ENCODE measurements at places on chromosomes 12 and 14.

GRCh38 chr14:91947475-91948184 is at the start of gene FBLN5:
TSS of gene FBLN5 (minus strand) at chr14:91947694. CDS start at chr14:91947229, 465 bp downstream.
- no peak for DNase-seq

DNA sequence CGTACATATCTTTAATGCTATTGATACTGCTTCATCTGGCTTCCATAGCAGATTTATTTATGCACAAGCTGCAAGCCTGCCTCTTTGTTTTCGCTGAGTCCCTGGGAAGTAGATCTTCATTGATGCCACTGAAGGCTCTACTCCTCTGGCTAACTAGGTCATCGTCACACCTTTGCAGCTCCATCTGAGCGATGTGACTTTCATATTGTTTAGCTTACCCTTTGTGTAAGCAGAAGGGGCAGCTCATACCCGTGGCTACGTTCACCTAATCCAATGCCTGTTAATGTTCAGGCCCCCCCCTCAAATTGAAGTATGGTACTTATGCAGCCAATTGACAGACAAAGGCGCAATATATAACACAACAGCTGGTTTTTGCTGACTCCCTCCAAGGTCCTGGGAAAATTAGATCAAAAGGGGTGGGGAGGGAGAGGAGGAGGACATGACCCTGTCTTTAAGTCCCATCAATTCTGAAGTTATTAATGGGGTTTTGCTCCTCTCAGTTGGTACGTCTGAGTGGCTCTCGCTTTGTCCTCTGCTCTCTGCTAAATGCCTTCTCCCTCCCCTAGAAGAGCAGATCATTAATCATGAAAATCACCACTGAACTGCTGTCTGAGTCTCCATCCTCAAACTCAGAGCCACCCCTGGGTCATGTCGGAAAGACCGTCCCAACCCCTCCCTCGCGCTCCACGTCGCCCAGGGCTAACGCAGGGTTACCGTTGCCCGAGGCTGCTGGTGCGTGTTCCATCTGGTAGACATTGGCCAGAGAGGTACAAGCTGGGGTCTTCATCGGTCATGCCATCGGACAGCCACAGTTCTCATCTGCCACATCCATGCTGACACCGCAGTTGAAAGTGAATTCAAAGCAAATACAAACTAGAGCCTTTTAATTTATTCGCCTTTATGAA is 128.8 kb downstream of the ADGRD1 start:
- no peak for DNase-seq

GRCh38 chr14:68688872-68689371 is 103.9 kb downstream of the ZFP36L1 start:
- DNase-seq: no peak

GRCh38 chr14:98957211-98958047 is 314.6 kb downstream of the BCL11B start:
- DNase-seq: no peak

GRCh38 chr12:9751204-9752144 is 9.2 kb downstream of the CD69 start:
- no peak for DNase-seq

GRCh38 chr14:78302841-78303240 is 132.7 kb downstream of the NRXN3 start:
- no peak for DNase-seq

DNA sequence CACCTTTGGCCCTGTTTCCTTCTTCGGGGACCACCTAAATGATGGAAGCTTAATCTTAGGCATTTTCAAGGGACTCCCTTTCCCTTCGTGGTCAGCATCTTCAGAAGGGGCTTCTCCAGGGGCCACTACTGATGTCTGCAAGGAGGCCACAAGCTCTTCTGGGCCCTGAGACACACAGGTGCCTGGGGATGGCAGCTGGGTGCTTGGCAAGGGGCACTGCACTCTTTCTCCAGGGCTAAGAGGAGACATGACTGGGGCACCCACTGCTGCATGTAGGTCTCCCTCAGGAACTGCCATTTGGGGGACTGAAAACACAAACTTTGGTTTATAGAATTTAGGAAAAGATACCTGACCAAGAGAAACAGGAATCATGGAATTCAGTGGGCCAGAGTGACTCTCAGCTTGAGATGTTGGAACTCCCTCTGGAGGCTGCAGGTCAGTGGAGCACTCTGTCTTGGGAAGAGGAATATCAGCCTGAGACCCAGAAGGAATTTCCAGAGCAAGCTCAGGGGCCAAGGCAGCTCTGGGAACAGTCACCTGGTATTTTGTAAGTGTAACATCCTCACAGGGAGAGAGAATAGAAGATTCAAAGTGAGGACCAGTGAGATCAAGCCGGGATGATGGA is 16.0 kb downstream of the PLD4 start:
- no peak for DNase-seq

- DNase-seq: no peak
Observed at GRCh38 chr12:104909761-104910160, 48.3 kb downstream of the SLC41A2 start.

DNA sequence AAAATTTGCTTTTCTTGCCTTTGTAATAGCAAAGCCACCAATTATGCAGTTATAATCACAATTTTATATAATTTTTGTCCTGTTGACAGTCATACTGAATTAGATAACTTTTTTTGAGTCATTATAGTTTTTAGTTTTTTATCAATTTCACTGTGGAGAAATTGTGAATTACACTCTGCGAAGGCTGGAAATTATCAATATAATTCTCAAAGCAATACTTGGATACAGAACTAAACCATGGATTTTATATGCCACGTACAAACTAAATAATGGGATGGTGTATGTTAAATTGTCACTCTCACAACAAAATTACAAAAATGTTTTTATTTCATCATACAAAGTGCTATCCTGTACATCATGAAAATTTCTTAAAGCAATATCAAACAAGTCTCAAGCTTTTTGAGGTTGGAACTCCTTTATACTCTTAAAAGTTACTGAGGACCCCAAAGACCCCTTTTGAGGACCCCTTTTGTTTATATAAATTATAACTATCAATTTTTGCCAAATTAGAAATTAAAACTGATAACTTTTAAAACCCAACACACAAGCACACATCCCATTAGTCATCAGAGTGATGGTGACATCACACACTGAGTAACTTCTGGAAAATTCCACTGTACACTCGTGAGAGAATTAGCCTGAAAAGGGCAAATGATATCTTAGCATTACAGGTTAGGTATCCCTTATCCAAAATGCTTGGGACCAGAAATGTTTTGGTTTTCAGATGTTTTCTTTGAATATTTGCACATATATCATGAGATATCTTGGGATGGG is 19.8 kb upstream of the AQP2 start:
- no peak for DNase-seq

DNA sequence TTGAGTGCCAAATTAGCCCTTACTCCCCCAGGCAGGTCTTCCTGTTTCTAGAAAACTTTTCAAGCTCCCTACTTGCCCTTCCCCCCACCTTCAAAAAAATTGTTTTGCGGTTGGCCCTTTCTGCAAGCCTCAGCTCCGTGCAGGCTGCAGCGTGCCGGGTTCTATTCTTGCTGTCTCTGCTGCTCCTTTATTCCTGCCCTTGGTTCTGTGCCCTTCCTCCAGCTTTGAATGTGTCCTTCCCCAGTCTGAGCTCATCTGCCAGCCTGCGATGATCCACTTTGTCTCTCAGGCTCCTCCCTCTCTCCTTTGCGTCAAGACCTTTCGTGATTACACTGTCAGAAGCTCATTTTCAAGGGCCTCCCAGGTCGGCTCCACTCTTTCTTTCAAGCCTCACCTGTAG is 98.6 kb downstream of the IRF2BPL start:
- DNase-seq: no peak

- DNase-seq: no peak
Observed at GRCh38 chr12:121793440-121793837, at the start of gene RHOF. TSS of gene RHOF (minus strand) at chr12:121793688. CDS start at chr12:121793633, 55 bp downstream.

DNA sequence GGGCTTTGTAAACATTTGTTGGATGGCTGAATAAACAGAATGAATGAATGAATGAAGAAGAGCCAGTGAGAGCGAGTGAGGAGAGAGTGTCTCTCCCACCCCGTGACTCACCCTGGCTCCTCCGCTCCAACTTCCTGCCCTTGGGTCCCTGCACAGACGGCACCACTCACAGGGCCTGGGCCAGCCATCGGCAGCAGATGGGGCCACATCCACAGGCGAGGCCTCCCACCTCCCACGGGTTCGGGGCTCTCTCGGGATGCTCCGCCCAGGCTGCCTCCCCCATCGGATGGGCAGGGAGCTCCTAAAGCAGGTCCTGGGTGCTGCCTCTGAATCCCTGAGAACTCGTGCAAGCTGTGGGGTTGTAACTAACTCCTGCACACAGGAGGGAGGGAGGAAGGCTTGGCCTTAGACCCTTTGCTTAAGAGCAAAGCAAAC is 41.3 kb downstream of the CCNK start:
- no peak for DNase-seq

DNA sequence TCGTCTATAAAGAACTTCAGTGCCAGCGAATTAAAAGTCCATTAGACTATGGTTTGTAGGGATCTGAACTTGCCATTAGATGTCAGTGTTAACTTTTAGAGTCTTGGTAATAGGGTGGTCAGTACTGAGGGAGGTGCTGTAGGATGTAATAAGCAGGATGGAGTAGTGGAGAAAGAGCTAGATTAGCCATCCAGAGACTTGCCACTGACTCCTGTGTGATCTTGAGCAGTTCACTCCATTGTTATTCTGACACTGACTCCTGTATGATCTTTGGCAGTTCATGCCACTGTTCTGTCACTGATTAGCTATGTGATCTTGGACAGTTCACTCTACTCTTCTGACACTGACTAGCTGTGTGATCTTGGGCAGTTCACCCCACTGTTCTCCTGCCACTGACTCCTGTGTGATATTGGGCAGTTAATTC is 133.6 kb downstream of the TTLL5 start:
- no peak for DNase-seq

Measured in stimulated activated CD8-positive, alpha-beta memory T cell treated with anti-CD3 and anti-CD28 coated beads, Interleukin-7, amount 100 ng/mL, for 1 hour (primary cell).